ENCODE measurements at places on chromosomes 4 and X.

- DNase-seq, result no peak
Observed at GRCh38 chr4:109978704-109979454, 66.2 kb downstream of the EGF start.

GRCh38 chr4:71405791-71406190 lies 67.0 kb downstream of the SLC4A4 start:
- DNase-seq, result no peak

DNA sequence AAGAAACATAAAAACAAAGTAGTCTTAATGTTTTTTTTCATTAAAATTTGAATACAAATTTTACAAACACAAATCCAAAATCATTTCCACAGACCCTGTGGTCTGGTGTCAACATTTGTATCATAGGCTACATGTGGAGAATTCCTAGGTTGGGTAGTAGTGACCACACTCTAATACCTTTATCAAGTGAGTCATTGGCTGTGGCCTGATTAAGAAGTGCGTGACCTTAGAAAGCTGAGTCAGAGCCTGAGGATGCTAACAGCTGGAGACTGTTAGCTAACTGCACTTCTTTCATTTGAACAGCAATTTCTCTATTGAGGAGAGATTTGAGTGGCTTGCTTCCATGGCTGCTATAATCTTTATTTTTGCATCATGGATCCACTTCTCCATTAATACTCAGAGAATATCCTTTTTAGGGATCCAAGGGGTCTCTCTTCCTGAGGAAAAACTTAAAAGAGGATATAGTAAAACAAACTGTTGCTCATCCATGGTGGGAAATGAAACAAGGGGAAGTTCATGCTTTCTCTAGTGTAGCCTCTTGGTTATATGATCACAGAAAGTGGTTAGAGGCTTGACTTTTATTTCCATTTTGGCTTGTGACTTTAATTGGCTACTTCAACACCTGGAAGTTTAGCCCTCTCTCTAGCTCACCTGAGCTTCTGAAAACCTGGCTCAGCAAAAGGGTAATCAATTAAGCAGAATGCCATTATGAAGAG lies 335.8 kb downstream of the PABPC4L start:
- peak; percentile 13 for DNase-seq

DNA sequence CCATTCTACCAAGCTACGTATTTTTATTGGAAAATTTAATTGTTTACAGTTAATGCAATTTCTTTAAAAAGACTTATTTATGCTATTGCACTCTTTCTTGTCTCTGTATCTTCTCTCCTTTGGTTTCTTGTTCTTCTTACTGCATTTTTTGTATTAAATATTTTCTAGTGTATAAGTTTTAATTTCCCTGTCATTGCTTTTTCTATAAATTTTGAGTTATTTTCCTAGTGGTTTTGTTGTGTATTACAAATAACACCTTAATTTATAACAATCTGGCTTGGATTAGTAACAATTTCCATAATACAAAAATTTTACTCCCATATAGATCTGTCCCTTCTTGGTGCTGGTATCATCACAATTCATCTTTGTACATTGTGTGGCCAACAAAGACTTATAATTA lies 303.5 kb upstream of the SPOCK3 start:
- no peak for DNase-seq

DNA sequence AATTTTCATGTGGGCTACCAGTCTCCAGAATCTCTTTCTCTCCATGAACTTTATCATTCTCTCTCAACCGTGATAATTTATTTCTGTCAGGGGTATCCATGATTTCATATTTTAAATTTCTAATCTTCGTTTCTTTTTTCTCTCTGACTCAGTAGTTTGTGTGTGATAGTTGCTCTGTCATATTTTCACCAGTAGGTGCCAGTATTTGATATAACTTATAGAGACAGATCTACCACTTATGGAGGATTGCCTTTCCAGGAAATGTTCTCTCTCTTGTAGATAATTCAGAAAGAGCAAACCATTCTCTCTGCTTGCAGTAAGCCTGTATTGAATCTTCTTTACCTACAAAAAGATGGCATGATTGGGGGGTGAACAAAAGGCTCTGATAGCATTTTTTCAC lies 79.3 kb upstream of the DYNLT3 start:
- no peak for DNase-seq

GRCh38 chrX:1592470-1593142 lies 1.2 kb downstream of the AKAP17A start:
- no peak for DNase-seq

GRCh38 chr4:54281054-54281766 lies 52.1 kb downstream of the PDGFRA start:
- DNase-seq, result peak; percentile 70

DNA sequence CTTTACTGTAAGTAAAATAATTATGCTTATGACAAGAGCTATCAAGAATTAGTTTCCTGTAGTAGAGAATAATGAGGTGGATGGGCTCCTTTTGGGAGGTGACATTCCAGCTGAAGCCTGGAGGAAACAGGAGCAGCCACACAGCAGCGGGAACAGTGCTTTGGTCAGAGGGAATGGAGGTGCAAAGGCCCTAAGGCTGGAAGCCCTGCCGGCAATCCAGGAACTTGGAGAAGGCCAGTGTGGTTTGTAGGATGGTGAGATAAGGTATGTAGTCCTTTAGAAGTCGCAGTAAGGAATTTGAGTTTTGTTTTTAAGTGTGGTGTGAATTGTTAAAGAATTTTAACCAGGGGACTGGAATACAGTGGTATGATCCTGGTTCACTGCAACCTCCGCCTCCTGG lies 8.1 kb downstream of the TMEM131L start:
- DNase-seq, result no peak

DNA sequence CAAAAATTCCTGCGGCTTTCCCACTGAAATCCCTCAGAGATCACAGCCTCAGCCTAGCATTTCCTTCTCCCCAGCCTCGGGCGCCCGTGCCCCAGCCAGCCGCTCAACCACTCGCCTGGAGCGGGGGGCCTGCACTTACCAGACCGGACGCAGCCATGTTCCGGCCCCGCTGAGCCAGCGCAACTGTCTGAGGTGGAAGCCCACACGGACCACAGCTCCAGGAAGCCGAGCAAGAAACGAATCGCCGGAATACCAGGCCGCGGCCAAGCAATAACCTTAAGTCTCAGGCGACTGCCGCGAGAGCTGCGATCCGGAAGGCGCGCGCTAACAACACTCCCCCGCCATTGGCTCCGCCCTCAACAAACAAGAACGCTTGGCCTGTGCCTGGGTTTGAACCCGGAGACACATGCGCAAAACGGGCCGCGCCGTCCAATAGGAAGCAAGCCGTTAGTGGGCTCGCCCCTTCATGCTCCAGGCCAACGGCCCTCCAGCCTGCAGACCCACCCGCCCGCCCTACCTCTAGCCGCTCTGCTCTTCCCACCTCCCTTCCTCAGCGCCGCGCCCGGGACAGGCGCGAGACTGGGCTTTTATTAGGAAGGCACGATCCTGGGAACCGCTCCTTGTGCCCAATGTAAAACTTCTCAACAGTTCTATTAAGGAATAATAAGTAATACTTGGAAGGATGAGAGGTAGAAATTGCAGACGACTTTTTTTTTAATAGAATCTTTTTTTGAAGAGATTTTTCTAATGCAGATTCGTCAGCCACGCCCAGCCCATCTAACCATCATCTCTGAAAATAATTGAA lies at the start of gene CENPC:
TSS of gene CENPC (minus strand) at position 305 of the 805 bp plus-strand sequence. CDS start at position 157, 148 bp downstream.
- peak; percentile 92 for DNase-seq

- no peak for DNase-seq
Observed at GRCh38 chr4:189090174-189090814, 850.4 kb upstream of the FRG1 start.
